ENCODE measurements at places on chromosomes 5 and 9. TPM values are rescaled to one million over a fixed set of nuclear protein-coding genes. Genes with fewer than 3 reads are reported as not detected.

The OR1J2 gene
- total RNA-seq, result not detected

The CDKN2AIPNL gene
- total RNA-seq, result 51.7 TPM

The MYOT gene
- not detected for total RNA-seq

- no peaks in the 10 kb centered on the region for H3K4me1 ChIP-seq
- H3K27me3 ChIP-seq, result no peaks in the 10 kb centered on the region
- H3K36me3 ChIP-seq, result no peaks in the 10 kb centered on the region
- H3K27ac ChIP-seq, result no peak overlapping the region
Observed at GRCh38 chr9:27601396-27601795, 28.1 kb upstream of the C9orf72 start.

GRCh38 chr9:91063471-91063870 lies 261.9 kb downstream of the SYK start:
- no peak overlapping the region for H3K27ac ChIP-seq
- no peaks in the 10 kb centered on the region for H3K36me3 ChIP-seq
- no peak for DNase-seq
- H3K27me3 ChIP-seq, result no peaks in the 10 kb centered on the region
- H3K4me3 ChIP-seq, result no peak overlapping the region

DNA sequence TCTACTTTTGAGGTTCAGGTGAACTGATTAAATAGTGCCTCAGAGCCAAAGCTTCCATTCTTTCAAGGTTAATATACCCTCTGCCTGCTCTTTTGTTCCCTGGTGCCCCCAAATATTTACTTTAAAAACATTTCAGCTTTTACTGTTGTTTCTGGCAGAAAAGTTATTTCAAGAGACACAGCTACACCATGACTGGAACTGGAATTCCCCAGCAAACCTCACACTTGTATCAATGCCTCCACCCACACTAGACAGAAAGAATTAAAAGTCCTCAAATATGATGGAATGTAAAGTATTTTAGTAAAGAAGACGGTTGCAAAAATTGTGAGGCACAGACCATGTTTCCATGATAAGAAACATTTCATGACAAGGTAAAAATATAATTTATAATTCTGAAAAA lies 720.2 kb upstream of the TYRP1 start:
- no peak overlapping the region for H3K27ac ChIP-seq
- DNase-seq, result no peak
- H3K27me3 ChIP-seq, result no peaks in the 10 kb centered on the region
- H3K4me1 ChIP-seq, result no peaks in the 10 kb centered on the region
- no peak overlapping the region for H3K4me3 ChIP-seq

GRCh38 chr5:61525512-61526206 lies 193.6 kb downstream of the ZSWIM6 start:
- H3K36me3 ChIP-seq, result no peaks in the 10 kb centered on the region
- H3K27me3 ChIP-seq, result no peaks in the 10 kb centered on the region
- H3K27ac ChIP-seq, result no peak overlapping the region
- H3K4me1 ChIP-seq, result no peaks in the 10 kb centered on the region
- no peak for DNase-seq

DNA sequence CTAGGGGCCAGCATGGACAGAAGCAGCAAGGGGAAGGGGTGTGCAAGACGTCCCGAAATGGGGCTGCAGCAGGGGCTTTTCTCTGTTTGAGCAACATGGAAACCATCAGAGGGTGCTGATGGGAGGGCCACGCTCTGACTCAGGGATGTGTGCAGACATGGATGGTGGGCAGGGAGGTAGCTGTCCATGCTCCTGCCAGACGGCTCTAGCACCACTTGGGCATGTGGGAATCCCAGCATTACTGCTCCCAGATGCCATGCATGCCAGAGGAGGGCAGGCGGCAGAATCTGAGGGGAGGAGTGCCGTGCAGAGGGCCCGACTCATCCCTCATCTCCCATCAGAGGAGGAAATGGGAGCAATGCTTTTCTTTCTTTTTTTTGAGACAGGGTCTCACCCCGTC lies 45.6 kb upstream of the SLC25A51 start:
- H3K27ac ChIP-seq, result no peak overlapping the region
- DNase-seq, result no peak
- H3K4me3 ChIP-seq, result no peak overlapping the region
- H3K4me1 ChIP-seq, result peaks cover 62% of the 10 kb centered on the region

DNA sequence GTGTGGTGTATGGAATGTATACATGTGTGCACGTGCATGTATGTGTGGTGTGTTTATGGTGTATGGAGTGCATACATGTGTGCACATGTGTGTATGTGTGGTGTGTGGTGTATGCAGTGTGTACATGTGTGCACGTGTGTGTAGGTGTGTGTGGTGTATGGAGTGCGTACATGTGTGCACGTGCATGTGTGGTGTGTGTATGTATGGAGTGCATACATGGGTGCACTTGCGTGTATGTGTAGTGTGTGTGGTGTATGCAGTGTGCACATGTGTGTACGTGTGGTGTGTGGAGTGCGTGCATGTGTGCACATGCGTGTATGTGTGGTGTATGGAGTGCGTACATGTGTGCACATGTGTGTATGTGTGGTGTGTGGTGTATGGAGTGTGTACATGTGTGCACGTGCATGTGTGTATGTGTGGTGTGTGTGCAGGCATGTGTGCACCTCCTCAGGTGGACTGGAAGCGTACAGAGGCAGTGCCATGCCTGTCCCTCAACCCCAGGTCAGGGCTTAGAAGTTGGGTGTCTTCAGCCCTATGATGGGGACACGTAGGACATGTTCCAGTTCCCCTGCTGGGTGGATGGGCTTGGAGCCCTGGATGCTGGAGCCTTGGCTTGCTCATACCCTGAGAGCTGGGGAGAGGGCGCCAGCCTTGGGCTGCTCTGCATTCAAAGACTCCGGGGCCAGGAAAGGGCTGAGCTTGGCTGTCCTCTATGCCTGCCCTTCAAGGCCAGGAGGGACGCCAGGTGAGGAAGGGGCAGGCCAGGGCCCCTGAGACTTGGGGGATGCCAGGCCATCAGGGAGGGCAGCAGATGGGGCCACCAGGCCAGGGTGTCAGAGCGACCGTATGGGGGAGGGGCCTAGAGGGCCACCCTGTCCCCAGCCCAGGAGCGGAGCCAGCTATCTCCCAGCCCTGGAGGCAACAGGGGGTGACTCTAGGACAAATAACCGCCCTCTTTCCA lies 12.2 kb downstream of the MYMK start:
- H3K4me1 ChIP-seq, result no peaks in the 10 kb centered on the region
- H3K36me3 ChIP-seq, result no peaks in the 10 kb centered on the region
